Aorta (tissue), 5 donors: ENCODE measurements at places on chromosomes 1 and 21. TPM values are rescaled to one million over a fixed set of nuclear protein-coding genes. Genes with fewer than 3 reads are reported as not detected.

PSRC1 gene
- 4.2 TPM for total RNA-seq

C1orf141 gene
- not detected for total RNA-seq

CFAP74 gene
- total RNA-seq: not detected

ARHGAP30 gene
- total RNA-seq: 14.7 TPM

DIPK1A gene
- total RNA-seq: 15.9 TPM

CDA gene
- 5.3 TPM for total RNA-seq

L1TD1 gene
- 0.84 TPM for total RNA-seq

NEK2 gene
- total RNA-seq: 1.0 TPM

PLA2G5 gene
- 6.8 TPM for total RNA-seq
